ENCODE measurements at places on chromosomes 3 and 15.

GRCh38 chr3:127375151-127375930 lies 87.5 kb upstream of the PRR20G start:
- DNase-seq = no peak

- no peak for DNase-seq
These were observed 6.0 kb upstream of the HACD2 start for GRCh38 chr3:123590685-123591450.

GRCh38 chr3:42752441-42752840 lies 20.6 kb downstream of the CCDC13 start:
- no peak for DNase-seq

DNA sequence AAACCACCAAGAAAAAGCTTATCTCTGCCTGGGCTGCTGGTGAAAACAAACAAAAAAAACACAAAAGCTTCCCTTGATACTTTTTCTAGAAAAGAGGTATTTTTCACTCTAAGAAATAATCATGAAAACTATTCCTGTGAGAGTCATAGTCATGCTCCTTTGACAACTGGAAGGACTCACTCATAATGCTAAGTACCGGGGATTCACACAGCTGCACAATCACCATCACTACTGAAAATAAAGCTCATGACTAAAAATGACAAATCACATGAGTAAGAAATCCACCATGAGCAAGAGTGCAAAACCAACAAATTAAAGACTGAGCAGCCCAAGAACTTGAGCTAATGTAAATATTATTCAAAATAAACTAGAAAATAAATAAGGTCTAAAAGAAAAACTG lies 10.6 kb upstream of the POU1F1 start:
- peak; percentile 4 for DNase-seq

DNA sequence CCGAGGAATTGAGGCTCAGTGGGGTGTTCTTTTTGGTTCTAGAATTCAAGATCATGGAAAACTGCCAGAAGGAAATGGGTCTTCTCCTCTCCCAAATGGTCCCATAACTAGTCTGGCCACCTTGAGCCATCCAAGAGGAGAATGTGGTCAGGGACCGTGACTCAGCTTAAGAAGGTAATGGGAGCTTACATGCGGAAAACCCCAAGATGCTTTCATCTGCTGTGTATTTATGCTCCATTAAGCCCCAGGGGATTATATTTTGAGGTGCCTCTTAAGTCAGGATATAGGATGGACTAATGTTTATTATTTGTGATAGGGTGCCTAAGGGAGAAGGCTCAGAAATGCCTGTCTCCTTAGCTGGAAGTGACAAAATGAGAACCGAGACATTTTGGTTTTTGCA lies 39.2 kb upstream of the DLG1 start:
- DNase-seq = no peak

DNA sequence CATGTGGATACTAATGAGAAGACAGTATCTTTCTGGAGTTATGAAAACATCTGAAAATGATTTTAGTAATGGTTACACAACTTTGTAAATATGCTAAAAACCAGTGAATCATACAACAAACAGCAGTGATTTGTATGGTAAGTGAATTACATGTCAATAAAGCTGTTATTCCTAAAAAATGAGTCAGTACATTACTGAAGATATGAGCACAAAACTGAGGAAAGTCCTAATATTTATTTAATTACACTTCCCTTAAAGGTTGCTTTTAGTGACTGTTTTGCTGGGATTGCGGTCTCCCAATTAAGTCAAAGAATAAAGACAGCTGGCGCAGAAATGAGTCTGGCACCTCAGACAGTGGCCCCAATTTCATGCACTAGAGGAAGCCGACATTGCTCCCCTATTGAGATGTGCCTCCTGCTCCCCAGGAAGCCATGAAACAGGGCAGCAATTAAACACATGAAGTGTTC lies 50.9 kb upstream of the FSIP1 start:
- no peak for DNase-seq

GRCh38 chr15:87492321-87492720 lies 764.2 kb downstream of the NTRK3 start:
- DNase-seq = no peak

DNA sequence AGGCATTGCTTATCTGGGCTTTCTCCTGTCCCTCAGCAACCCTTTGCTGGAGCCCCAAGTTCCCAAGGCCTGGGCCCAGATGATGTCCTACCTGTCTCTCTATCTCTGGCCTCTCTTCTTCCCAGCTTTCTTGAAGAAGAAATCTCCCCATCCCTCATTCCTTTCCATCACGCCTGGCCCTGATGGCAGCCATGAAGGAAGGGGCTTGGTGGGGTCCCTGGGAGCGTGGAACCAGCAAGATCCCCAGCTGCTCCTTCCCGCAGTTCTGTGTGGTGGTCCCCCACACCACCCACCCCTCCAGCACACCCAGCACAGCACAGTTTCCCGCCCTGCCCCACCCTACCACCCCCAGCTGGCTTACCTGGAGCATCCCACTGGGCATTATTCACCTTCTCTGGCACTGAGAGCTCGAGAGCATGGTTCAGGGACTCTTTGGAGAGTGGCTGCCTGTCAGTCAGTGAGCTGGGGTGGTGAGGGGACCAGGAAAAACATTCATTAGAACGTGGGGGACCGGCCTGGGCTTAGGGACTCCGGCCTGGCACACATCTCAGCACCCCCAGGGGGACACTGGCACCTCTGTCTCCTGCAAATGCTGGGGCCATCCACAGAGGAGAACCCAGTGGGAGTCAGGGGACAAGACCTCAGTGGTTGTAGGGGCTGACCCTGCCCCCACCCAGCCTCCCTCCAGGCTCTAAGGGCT lies 26.6 kb downstream of the ACSBG1 start:
- no peak for DNase-seq

DNA sequence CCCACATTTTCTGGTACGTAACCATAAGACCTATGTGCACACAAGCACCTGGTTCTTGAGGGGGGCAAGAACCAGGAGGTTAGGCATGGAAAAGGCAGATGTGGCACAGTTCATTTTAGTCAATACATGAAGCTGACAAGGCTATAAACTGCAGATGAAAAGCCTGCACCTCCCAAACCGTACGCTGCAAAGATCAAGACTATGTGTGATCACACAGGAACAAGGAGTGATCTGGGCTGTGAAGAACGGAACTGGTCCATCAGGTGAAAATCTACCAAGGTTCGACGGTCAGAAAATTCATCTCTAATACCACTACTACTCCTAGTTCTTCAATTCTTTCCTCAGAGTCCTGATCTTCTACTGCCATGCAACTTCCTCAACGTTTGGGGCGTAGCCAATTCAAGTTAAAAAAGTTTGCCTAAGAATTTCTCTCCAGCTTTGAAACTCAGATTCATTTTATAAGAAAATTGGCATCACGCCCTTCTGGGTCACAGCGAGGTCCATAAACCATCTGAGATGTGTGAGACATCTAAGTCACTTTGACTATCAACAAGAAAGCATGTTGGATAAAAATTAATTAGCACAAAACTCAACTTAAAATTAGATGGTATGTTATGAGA lies 41.9 kb downstream of the PLD1 start:
- DNase-seq = no peak

GRCh38 chr3:197256836-197257444 lies 41.5 kb downstream of the DLG1 start:
- DNase-seq = peak; percentile 14

DNA sequence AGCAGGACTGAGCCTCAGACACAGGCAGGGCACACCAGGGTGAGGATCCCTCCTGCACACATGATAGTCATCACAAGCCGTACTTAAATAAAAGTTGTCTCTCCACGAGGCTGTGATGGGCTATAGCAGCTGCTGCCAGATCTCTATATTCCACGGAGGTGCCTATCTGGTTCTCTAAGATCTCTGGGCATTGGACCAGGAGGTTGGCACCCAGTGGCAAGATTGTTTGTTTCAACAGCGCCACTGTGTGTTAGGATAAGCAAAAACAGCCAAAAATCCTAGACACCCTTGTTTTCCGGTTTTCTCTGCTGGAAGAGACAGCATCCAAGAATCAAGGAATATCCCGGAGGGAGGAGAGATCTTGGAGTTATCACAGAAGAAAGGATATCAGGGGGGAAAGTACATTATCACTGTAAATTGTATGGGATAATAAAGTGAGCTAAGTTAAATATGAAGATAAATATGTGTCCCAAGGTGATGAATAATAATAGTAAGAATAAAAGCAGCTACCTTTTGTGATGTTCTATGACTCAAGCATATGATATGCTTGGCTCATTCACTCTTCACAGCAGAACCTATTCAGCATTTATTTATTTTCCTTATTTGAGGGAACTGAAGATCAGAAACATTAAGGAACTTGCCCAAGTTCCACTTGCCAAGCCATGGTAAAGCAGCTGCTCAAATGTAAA lies 90.6 kb upstream of the AKAP13 start:
- DNase-seq = peak; percentile 41

DNA sequence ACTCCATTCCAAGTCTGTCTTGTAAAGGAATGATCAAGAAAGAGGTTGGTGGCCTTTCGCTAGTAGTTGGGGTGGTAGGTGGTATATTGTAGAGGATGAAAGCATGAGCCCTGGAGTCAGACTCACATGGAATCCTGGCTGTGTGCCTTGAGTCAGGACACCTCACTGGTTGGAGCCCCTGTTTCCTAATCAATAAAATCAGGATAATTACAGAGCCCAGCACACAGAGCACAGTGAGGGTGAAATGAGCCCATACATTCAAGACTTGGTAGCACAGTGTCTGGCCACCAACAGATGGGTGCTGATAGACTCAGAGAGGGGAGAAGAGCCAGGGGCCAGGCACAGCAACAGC lies 95.1 kb upstream of the MYZAP start:
- no peak for DNase-seq

DNA sequence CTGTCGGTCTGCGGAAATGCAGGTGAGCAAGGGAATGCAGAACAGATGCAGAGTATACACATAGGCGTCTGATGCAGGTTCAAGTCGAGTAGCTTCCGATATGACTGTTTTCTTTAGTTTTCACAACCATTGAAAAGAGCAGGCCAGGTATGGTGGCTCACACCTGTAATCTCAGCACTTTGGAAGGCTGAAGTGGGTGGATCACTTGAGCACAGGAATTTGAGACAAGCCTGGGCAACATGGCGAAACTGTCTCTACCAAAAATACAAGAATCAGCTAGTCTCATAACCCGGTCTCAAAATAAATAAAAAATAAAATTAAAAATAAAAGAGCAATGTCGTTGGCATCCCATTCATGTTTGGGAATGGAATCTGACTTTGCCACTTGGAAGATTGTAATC lies 101.5 kb downstream of the PTPRG start:
- no peak for DNase-seq

Measured in GM10248 (cell line).